Endothelial cell of coronary artery (primary cell): ENCODE measurements at places on chromosomes 12 and 14. TPM values are rescaled to one million over a fixed set of nuclear protein-coding genes. Genes with fewer than 3 reads are reported as not detected.

The CLEC4C gene
- not detected in 2 replicates for total RNA-seq

The WASHC4 gene
- 94.8 and 130 TPM in 2 replicates for total RNA-seq

The FUT8 gene
- 41.1 and 60.5 TPM in 2 replicates for total RNA-seq

The OVCH1 gene
- 0.85 TPM in 1 of 2 replicates, not detected in the other for total RNA-seq

The LAG3 gene
- under 0.01 and 0.09 TPM in 2 replicates for total RNA-seq

The NTN4 gene
- total RNA-seq, result 92.9 and 390 TPM in 2 replicates

The PPP1R1A gene
- total RNA-seq, result not detected in 2 replicates

The KRT75 gene
- total RNA-seq, result not detected in 2 replicates

The CPM gene
- total RNA-seq, result 0.45 and 0.47 TPM in 2 replicates

The ADAMTS20 gene
- total RNA-seq, result not detected in 2 replicates

The RASSF9 gene
- 0.85 and 0.99 TPM in 2 replicates for total RNA-seq

The NPFF gene
- not detected in 2 replicates for total RNA-seq

The RNASE4 gene
- 6.6 and 6.7 TPM in 2 replicates for total RNA-seq

The ATF7IP gene
- 18.9 and 26.4 TPM in 2 replicates for total RNA-seq

The RPL10L gene
- not detected in 2 replicates for total RNA-seq

The INF2 gene
- total RNA-seq, result 39.3 and 65.7 TPM in 2 replicates

The SELPLG gene
- total RNA-seq, result 0.27 and 0.38 TPM in 2 replicates

The SMOC1 gene
- under 0.01 and 0.09 TPM in 2 replicates for total RNA-seq

The TEX22 gene
- total RNA-seq, result 0.09 and 0.27 TPM in 2 replicates

The YAF2 gene
- 11.5 and 14.8 TPM in 2 replicates for total RNA-seq

The GPR162 gene
- total RNA-seq, result 6.4 and 10.2 TPM in 2 replicates

The SLC38A4 gene
- under 0.01 TPM in 1 of 2 replicates, not detected in the other for total RNA-seq

The OLR1 gene
- total RNA-seq, result not detected in 2 replicates

The GATC gene
- total RNA-seq, result 14.4 and 18.1 TPM in 2 replicates

The ACVR1B gene
- 12.9 and 20.0 TPM in 2 replicates for total RNA-seq

The BDKRB2 gene
- total RNA-seq, result under 0.01 TPM in 2 replicates

The IFI27 gene
- total RNA-seq, result 168 and 327 TPM in 2 replicates

The RALGAPA1 gene
- total RNA-seq, result 24.7 and 36.7 TPM in 2 replicates

The ESYT1 gene
- total RNA-seq, result 227 and 255 TPM in 2 replicates

The ART4 gene
- total RNA-seq, result 9.4 and 17.9 TPM in 2 replicates

The MYH6 gene
- not detected in 2 replicates for total RNA-seq

The PTPRR gene
- 0.99 and 3.2 TPM in 2 replicates for total RNA-seq

The CFAP54 gene
- 18.4 and 22.4 TPM in 2 replicates for total RNA-seq

The LALBA gene
- total RNA-seq, result not detected in 2 replicates

The ENDOU gene
- total RNA-seq, result 0.09 TPM in 1 of 2 replicates, not detected in the other

The CELA1 gene
- total RNA-seq, result not detected in 2 replicates

The DNAH10 gene
- under 0.01 and 0.09 TPM in 2 replicates for total RNA-seq

The RNASE3 gene
- total RNA-seq, result not detected in 2 replicates

The RIMBP2 gene
- total RNA-seq, result not detected in 2 replicates

The KRT77 gene
- not detected in 2 replicates for total RNA-seq

The MANSC1 gene
- total RNA-seq, result 3.5 and 5.3 TPM in 2 replicates

The KRT8 gene
- total RNA-seq, result 9.2 and 20.7 TPM in 2 replicates

The KERA gene
- total RNA-seq, result not detected in 2 replicates

The IGF1 gene
- 0.09 and 0.28 TPM in 2 replicates for total RNA-seq

The OTUB2 gene
- 0.81 and 1.0 TPM in 2 replicates for total RNA-seq

The DDN gene
- 0.09 TPM in 2 replicates for total RNA-seq

The TSPAN9 gene
- total RNA-seq, result 58.6 and 64.8 TPM in 2 replicates

The TMEM30B gene
- total RNA-seq, result under 0.01 and 0.09 TPM in 2 replicates

The CLEC2B gene
- total RNA-seq, result 10.3 and 36.7 TPM in 2 replicates

The TNS2 gene
- 19.8 and 33.7 TPM in 2 replicates for total RNA-seq

The PIWIL1 gene
- total RNA-seq, result not detected in 2 replicates

The KLHL33 gene
- not detected in 2 replicates for total RNA-seq

The KRT83 gene
- not detected in 2 replicates for total RNA-seq

The ATG2B gene
- total RNA-seq, result 14.7 and 22.9 TPM in 2 replicates

The LRRK2 gene
- total RNA-seq, result 2.0 and 2.5 TPM in 2 replicates

The INHBC gene
- not detected in 2 replicates for total RNA-seq

The RNASE12 gene
- not detected in 2 replicates for total RNA-seq

The WIF1 gene
- total RNA-seq, result not detected in 2 replicates

The DAAM1 gene
- total RNA-seq, result 17.8 and 25.5 TPM in 2 replicates

The OTX2 gene
- not detected in 2 replicates for total RNA-seq
